Right lung (tissue), 10 donors: ENCODE measurements at places on chromosomes 12 and 14.

DNA sequence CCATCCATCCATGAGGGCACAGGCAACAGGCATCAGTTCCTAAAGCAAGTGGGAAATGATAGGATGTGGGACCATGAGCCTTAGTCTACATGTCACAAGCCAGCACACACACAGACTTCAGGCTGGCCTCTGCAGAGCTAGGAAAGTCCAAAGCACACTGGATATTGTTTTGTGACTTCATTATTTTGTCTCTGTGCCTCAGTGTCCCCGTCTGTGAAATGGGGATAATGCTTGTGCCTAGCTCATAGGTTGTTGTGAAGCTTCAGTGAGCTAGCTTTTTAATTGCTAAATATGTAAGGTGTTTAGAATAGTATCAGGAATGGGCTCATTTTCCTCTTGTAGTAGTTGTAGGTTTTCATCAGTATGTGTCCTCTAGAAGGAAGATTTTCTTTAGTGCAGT, 27.0 kb upstream of the PLEK2 start:
- no peak for DNase-seq

GRCh38 chr12:116620124-116620491, 60.9 kb downstream of the MAP1LC3B2 start:
- no peak for DNase-seq

- no peak for DNase-seq
Observed at GRCh38 chr12:2559931-2560330, 234.8 kb upstream of the FKBP4 start.

DNA sequence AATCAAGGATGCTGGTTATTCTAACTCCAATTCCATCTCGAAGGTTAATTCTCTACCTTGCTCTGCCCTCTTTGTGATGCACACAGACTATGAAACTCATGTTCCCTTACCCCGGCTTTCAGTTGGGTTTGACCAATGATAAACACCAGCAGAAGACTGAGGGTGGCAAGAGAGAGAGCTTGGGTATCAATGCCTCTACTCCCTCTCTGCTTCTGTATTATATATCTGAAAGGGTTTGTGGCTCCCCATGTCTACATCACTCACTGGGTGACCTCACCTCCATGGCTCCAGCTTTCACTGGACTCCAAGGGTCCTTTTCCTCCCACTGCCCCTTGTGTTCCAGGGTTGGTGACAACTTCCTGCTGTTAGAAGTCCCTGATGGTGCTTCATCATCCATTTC, 659.0 kb upstream of the TBX3 start:
- DNase-seq: no peak

GRCh38 chr12:124152731-124153130, 142.2 kb upstream of the RFLNA start:
- no peak for DNase-seq

DNA sequence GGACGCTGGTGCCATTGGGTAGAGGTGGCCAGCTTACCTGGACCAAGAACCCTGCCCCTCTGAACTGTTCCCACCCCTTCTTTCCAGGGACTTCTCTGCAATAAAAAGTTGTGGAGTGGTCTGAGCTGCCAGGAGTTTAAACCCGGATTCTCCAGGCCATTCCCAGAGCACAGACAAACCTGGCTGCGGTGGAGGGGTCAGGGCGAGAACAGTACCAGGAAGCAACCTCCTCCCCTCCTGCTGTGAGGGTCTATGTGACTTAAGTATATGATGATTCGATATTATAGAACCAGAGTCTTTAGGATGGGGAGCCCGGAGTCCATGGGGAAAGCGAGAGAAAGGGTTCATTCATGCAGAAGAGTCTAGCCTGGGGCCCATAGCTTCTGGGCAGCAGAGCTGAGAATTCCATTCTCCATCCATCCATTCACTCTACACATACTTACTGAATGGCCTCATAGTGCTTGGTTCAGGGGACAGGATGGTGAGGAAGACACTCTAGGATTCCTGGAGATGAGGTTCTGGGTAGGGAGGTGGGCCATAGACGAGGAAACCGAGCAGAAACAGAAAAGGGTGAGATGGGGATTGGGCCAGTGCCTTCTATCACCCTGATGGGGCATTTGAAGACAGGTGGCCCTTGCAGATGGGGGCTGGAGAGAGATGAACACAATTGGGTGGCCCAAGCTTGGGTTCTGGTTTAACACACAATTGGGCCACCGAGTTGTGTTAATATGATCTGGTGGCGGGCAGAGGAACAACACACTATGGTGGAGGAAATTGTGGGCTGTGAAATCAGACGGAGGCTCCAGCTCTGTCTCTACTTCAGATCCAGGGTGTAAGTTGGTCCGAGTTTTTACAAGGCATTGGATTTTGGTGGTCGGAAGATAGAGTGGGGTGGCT, 5.2 kb downstream of the KRT86 start:
- no peak for DNase-seq
